Activated T-cell treated with anti-CD3 and anti-CD28 coated beads, Interleukin-2, amount 50 U/mL, for 4 hours (primary cell): ENCODE measurements at places on chromosomes 16 and 17. TPM values are rescaled to one million over a fixed set of nuclear protein-coding genes. Genes with fewer than 3 reads are reported as not detected.
A peak's percentile ranks its signal among the peaks of the same experiment; 100 is the strongest.

GRCh38 chr17:16931318-16932060, 40.4 kb downstream of the TNFRSF13B start:
- no peak for DNase-seq

- peak; percentile 93 for DNase-seq
These were observed 721 bp upstream of the SOCS3 start for GRCh38 chr17:78360371-78361224.

DNA sequence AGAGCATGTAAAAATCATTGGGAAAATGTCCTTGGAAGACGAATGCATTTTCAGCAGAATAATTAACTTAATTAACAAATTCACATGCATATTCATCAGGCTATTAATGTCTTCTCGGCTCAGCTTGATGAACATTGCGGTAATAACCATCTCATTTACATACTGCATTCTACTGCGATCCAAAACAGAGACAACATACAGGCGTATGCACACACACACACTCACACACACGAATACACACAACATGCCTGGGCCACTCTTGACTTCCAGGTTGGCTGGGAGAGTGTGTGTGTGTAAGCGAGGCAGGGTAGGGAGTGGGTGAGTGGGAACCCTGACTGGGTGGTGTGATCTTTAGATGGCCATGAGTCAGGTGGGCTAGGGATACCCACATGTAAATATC, 44.7 kb downstream of the NEUROD2 start:
- DNase-seq = no peak

GRCh38 chr16:3254309-3254708, 2.1 kb downstream of the MEFV start:
- no peak for DNase-seq

DNA sequence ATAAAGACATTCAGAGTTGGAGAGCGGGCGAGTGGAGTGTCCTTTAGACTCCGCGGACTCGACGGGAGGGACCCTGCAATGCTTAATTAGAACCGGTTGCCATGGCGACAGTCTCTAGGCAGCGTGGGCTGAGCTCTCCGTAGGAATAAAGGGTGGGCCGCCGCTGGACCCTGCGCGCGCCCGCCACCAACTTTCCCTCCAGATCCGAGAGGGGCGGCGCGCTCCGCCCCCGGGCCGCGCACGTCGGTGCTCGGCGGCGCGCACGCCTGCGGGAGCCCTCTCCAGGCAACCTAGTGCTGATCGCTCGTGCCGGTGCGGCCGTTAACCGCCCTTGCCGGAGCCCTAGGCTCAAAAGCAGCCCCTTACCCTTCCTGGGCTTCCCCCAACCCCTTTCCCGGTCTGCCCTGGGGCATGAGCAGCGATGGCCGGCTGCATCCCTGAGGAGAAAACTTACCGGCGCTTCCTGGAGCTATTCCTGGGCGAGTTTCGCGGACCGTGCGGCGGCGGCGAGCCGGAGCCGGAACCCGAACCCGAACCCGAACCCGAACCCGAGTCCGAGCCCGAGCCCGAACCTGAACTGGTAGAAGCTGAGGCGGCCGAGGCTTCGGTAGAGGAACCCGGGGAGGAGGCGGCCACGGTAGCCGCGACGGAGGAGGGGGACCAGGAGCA, at the start of gene PPM1E:
Gene PPM1E (plus strand): TSS at position 278 of the 669 bp plus-strand sequence.
- peak; percentile 12 for DNase-seq

GRCh38 chr17:81117672-81118198, 47.6 kb upstream of the PVALEF start:
- DNase-seq = no peak

The TGFB1I1 gene
- 0.30 TPM for total RNA-seq

- no peak for DNase-seq
These were observed 791 bp downstream of the MCRIP2 start for GRCh38 chr16:642189-643049.

The KRTAP3-2 gene
- not detected for total RNA-seq

DNA sequence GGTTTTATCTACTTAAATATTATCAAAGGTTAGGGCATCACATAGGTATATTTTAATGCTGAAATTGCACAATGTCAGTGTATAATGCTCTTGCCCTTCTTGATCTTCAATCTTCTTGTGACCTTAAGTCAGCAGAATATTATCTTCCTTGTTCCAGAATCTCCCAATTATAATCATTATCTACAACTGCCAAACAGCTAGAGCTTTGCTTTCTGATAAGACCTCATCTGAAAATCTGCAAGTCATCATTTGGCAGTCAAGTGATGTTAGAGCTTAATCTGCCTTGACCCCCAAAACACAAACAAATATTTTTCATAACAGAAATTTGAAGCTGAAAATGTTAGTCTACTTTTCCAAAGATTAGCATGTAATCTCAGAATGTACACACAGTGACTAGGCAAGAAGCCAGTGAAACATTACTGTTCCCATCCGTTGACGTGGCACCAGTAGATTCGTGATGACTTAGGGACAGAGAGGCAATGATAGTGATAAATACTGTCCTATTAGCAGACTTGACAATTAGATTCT, 19.8 kb downstream of the REXO5 start:
- DNase-seq = no peak

GRCh38 chr17:64920026-64920418, 744 bp upstream of the LRRC37A3 start:
- no peak for DNase-seq

GRCh38 chr17:66665194-66665593, 169.7 kb upstream of the CACNG5 start:
- no peak for DNase-seq

The RNF112 gene
- not detected for total RNA-seq

GRCh38 chr16:17366299-17366961, 104.3 kb downstream of the XYLT1 start:
- DNase-seq = no peak

DNA sequence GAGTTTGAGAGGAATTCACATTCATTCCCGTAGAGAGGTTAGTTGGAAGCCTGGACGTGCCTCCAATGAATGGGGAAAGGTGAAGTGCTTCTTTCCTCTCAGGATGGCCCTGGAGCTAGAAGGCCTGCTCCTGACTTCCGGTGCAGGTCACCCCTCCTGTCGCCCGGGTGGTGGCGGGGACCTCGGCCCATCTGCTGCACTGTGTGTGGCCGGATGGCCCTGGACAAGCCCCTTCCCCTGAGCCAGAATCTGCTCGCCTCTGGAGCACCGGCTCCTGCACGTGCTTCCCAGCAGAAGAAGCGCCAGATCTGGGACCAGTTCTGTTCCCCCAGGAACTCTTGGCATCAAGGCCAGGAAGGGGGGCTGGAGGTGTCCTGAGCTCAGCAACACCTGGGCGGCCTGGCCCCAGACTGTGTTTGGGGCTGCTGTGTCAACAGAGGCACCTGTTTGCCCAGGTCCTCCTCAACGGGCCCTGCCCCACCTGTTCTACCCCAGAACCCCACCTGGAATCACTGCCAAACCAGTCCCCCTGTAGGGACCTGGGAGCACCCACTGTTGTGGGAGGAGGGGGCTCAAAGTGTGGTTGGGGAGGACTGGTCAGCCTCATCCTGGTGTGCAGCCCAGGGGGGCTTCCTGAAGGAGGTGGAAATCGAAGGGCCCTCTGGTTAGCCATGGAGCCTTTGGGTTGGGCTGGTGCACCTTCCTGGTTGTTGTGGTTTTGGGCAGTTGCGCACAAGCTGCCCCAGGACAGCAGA, 5.1 kb upstream of the PERCC1 start:
- no peak for DNase-seq

DNA sequence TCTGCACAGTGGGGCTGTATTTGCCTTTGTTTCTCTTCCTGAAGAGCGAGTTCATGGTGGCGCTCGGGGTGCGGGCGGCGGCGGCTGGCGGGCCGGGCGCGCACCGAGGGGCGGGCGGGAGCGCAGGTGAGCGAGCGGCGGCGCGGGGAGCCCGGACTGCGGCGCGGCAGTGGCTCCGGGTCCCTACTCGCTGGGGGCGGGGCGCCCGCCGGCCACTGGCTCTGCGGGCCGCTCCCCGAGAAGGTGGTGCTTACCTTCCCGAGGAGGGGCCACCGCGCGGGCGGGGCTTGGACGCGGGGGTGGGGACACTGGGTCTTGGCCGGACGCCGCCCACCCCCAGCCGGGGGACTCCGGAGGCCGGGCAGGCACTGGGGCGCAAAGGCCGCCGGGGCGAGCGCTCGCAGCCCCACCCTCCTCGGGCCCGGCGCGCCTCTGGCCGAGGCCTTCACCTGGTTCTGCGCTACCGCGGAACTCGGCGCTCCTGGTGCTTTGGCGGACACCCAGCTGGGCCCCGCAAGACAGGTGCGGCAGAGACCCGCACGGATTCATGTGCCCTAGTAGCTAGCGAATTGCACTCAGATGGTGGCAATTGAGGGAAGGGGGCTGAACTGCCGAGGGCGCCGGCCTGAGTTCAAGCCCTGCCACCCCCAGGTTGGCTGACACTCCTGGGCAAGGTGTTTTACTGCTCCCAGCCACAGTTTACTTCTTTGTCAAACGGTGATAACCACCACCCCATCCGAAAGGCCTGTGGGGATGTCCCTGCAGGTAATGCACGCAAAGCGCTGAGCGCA, at the start of gene PPL:
Gene PPL (minus strand): TSS at position 158 of the 791 bp plus-strand sequence. CDS start 103 bp downstream, at position 55.
- no peak for DNase-seq

The MILR1 gene
- total RNA-seq = not detected

The OR2C1 gene
- not detected for total RNA-seq

- no peak for DNase-seq
These were observed 58.9 kb downstream of the CYTH1 start for GRCh38 chr17:78723001-78723796.

DNA sequence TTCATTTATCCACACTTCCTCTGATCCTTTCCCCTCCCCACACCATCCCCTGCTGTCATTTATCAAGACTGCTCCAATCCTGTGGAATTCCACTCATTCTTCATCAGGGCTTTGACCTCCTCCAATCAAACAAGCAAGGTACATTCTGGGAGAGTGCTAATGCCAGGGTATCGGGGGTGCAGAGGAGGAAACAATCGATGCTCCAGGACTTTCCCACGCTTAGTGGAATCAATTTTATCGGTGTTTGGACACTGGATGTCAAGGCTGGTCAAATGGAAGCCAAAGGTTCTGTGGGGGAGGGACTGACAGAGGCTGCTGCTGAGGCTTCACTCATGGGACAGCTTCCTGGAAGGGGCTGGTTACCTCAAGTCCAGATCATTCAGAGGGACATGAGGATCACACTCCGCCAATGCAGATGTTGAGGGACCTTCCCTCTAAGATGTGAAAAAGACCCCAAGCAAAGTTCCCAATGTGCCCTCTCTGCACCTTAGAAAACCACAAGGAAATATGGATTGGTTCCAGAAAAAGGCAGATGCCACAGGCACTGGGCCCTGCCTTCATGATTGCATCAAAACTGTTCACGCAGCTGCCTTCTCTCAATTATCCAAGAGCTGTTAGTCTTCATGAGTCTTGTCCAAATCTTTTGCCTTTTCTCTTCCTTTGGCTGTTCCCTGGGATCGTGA, 44.7 kb upstream of the SOX9 start:
- DNase-seq = no peak

DNA sequence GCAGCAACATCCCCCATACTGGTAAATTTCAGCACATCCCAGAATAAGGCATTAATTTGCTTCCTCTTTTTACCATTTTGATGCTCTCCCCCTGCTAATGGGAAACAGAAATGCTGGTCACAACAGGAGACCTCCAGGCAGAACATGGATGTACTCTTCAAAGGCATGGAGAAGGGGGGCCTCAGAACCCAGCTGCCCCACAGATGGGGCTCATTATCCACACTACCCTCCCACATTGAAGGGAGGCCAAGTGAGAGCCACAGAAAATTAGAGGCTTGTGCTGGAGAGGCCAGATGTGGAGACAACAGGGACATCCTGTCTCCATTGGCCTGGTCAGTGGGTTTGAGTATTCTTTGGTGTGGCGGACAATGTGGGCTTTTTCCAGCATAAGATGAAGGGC, 150.1 kb upstream of the CDH11 start:
- DNase-seq = no peak

DNA sequence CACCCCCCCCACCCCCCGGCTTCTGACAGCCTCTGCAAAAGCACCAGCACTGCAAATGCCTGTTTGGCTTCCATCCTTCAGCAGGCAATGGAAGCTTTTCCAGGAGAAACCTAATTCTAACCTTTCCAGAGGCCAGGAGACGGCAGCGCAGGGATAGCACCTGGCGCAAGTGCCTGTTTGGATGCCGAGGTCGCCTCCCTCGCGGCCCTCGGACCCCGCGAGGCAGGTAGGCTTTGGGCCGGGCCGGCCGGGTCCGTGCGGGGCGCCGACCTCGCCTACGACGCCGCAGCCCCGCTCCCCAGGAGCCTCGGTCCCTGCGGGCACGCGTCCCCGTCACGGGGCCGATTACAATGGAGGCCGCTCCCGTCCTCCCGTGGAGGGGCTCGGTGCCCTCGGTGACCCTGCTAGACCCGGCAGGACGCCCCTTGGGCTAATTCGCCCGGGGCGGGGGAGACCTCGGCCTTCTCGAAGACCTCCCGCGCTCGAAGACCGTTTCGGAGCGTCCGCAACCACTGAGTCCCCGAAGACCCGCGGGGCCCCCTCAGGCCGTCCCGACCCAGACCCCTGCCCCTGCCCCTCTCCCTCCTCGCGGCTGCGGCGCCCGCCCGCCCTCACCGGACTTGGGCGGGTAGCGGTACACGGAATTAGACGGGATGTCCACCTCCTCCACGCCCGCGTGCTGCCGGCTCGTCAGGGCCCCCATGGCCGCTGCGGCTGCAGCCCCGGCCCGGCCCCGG, 587 bp downstream of the RNF157 start:
- DNase-seq = no peak

The DPEP2 gene
- total RNA-seq = 0.81 TPM

The MT1M gene
- 0.48 TPM for total RNA-seq

- no peak for DNase-seq
These were observed 21.9 kb downstream of the C16orf95 start for GRCh38 chr16:87295259-87295658.

GRCh38 chr17:57256708-57257112, 387 bp downstream of the MSI2 start:
- DNase-seq = peak; percentile 31

The KRT28 gene
- total RNA-seq = not detected
